G401 (cell line): ENCODE measurements at places on chromosomes 16 and 17. TPM values are rescaled to one million over a fixed set of nuclear protein-coding genes. Genes with fewer than 3 reads are reported as not detected.

CYB561 gene
- total RNA-seq, result 1.5 TPM in 1 of 2 replicates, not detected in the other

OR2C1 gene
- total RNA-seq, result not detected in 2 replicates

ZPBP2 gene
- total RNA-seq, result not detected in 2 replicates

HS3ST3B1 gene
- total RNA-seq, result 0.37 TPM in 2 replicates

LGALS9 gene
- not detected in 2 replicates for total RNA-seq

SLC9A5 gene
- 1.0 and 4.8 TPM in 2 replicates for total RNA-seq

CIITA gene
- total RNA-seq, result not detected in 2 replicates

OR1D5 gene
- total RNA-seq, result not detected in 2 replicates

- DNase-seq, result peak; percentile 81
Measured at GRCh38 chr17:64202683-64203344, 60.2 kb downstream of the TEX2 start.

- no peak for DNase-seq
Measured at GRCh38 chr17:29628644-29629043, 5.9 kb upstream of the CORO6 start.

- no peak for DNase-seq
Measured at GRCh38 chr17:82849076-82849945, 9.5 kb upstream of the ZNF750 start.

DNA sequence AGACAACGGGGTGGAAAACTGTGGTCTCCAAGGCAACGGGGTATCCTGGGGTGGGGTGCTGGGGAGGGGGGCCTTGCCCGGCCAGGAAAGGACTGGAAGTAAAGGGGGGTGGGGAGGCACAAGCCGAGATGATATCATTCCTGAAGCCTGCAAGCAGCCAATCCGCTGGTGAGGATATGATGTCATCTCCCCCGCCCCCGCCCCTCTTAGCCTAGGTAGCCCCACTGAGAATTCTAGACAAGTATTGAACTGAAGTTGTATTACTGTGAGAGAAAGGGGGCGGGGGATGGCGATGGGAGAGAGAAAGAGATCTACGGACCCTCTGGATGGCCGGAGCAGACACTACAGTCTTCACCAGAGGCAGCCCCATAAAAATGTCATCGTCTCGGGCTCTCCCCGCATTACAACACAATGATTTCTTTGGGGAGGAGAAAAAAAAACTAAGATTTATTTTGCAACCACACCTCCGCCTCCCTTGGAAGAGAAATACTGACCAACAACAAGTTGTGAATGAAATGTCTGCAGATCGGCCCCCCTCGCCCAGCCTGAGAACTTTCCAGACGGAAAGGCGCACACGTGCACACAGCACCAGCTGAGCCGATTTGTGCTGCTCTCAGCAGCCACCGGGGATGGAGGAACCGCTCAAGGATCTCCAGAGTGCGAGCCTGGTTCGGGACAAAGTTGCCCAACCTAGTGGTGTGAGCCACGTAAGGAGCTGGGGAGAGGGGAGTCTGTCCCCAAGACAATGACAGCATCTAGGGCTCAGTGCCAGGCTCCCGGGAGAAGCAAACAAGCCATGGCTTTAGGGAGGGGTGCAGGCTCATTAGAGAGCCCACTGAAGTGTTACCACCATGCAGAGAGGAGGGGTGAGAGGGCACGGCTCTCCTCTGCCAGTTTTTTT, 222.1 kb downstream of the SOX9 start:
- DNase-seq, result peak; percentile 69

DNA sequence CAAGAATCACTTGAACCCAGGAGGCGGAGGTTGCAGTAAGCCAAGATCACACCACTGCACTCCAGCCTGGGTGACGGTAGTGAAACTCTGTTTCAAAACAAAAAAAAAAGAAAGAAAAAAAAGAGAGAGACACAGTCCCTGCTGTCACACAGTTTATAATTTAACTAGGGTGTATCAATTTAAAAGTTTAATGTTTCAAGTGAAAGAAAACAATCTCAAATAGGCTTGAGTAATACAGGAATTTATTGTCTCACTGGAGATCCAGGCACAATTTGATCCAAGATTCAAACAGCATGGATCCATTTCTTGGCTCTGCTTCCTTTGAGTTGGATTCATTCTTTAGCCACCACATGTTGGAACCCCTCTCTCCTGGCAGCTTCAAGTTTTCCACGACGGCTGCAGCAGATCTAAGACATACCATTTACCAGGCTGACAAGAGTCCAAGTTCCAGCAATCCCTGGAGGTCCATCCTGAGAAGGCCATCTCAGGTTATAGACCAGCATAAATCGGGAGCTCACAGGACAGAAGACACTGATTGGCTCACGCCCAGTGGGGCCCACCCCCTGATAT, 97.5 kb downstream of the YPEL2 start:
- no peak for DNase-seq

- DNase-seq, result no peak
Measured at GRCh38 chr17:50749245-50749644, 18.1 kb downstream of the ANKRD40CL start.

DNA sequence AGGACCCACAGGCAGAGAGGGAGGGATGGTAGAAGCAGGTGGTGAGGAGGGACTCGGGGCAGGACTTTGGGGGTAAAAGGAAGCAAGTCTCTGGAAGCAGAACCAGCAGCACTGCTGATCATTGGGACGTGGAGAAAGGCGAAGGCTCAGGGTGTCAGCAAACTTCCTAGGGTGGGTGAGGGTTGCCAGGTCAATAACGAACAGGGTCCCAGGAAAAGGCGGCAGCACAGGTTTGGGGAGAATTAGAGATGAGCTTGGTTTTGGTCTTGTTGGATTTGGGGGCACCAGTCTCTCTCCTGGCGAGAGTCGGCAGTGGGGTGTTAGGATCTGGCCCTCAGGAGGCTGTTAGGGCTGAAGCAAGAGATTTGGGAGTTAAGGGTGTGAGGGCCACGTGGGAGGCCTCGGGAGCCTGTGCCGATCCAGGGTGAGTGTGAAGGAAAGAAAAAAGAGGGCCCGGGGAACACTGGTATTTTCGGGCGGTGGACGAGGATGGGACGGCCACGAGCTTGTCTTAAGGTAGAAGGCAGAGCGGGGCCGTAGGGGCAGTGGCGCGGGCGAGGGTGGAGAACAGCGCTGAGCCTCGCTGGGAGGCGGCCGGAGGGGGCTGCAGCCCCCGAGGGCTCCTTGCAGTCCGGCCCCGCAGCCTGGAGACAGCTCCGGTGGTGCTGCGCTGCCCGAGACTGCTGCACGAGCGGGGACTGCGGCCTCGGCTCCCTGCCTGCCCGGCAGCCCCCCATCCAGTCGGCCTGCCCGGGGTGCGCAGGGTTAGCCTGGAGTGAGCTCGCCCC, 765 bp upstream of the ADORA2B start:
- DNase-seq, result no peak

DNA sequence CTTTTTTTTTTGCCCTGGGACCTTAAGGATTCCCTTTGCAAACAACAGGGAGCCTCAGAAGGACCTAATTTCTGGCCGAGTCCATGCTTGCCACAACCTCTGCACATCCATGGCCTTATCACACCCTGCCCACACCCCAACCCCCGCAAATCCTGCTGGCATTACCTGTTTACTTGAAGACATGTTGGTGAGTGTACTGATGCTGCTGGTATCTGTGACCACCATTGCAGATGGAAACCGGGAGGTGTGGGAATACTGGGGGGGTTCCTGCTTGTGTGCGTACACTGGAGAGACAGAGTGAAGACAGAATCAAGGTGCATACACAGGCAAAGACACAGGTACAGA, 46.0 kb downstream of the HNF1B start:
- no peak for DNase-seq

DNA sequence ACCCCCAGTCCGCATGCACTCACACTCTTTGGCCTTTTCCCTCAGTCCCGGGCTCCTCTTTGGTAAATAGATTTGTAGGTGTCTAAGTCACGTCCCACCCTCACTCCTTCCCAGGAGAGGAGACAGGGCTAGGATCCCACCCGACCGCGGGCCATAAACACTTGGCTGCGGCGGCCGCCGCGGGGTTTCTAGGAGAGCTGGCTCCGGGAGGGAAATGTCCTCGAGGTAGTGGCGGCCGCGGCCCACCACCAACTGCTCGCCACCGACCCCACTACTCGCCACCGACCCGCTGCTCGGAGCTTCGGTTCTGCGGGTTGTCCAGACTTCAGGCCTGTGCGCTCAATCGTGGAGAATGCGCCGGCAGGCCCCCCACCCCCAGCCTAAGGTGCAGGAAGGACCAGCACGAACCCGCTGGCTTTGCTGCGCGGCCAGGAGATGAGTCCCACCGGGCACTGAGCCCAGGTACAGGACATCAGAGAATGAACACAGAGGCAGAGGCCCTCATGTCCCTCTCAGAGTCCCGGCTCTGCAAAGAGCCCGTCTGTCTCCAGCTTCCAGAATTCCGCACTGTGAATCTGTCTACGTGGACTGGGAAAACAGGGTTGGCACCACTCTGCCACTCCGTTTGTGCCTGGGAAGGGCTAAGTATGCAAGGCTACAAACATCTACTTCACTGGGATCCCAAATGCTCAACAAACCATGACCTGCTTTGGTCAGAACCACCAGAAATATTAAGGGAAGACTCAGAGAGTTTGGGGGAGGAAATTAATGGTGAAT, 2.5 kb downstream of the PRAC2 start:
- DNase-seq, result no peak

DNA sequence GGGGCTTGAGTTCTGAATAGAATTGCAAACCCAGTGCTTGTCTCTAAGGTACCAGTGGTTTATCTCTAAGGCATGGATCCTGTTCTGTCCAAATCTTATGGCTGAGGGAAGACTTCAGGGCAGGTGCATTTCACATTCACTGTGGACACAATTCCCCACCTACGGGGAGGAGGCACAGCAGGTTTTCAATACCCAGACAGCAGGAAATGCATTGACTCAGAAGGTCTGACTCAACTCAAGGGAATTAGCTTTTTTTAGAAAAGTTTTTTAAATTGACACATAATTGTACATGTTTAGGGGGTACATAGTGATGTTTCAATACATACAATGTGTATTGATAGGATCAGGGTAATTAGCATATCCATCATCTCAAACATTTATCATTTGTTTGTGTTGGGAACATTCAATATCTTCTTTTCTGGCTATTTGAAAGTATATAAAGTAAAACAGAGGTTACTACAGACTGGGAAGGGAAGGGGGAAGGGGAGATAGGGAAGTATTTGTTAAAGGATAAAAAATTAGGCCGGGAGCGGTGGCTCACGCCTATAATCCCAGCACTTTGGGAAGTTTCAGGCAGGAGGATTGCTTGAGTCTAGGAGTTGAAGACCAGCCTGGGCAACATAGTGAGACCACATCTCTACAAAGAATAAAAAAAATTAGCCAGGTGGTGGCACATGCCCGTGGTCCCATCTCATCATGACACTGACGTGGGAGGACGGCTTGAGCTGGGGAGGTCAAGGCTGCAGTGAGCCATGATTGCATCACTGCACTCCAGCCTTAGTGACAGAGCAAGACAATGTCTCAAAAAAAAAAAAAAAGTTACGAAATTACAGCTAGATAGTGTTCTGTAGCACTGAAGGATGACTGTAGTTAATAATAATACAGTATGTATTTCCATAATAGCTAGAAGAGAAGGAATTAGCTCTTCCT, 54.9 kb downstream of the RGS9 start:
- DNase-seq, result no peak

GRCh38 chr16:8179615-8180014, 410.7 kb downstream of the TMEM114 start:
- peak; percentile 59 for DNase-seq

GRCh38 chr17:6269478-6269877, 165.4 kb downstream of the AIPL1 start:
- no peak for DNase-seq
